ENCODE measurements at places on chromosomes 6 and 20.

DNA sequence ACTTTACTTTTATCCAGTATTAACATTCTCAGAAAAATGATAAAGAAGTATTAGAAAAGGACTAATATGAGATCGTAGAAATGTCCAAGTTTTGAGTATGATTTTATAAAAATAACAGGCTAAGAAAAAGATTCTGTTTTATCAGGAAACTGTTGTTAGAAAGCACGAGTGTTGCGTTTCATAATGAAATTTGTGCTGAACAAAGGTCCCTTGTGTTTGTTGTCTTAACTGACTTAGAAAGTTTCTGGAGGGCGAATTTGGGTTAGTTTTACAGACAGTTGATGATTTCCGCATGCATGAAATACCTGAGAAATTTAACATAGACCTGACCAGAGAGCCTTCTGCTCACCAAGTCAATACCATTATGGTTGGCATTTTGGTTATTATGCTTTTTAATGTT is 136.0 kb downstream of the FNDC1 start:
- no peak for DNase-seq

DNA sequence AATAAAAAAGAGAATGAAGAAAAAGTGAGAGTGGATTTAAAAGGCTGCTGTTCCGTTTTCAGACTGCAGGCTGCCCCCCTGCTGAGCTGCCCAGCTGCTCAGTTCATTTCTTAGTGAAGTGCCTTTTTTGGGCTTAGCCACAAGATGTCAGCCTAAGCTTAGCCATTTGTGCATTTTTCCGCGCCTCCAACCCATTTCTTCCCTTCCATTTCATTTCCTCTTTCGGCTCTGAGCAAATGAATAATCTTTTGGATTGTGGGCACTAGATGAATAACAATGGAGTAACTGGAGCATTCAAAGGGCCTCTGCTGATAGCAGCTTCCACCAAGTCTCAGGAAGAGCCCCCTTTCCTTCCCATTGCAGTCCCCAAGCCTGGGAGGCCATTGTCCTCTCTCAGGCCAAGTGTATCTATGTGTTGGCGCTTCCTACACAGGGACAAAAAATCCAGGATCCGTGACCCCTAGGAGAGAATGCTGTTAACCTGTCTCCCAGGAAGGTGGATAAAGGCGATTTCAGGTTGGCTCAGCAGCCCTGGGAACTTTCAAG is 83.5 kb upstream of the SPTLC3 start:
- DNase-seq, result peak; percentile 3

- DNase-seq, result peak; percentile 23
Observed at GRCh38 chr20:62716198-62716940, 7.7 kb downstream of the NTSR1 start.

DNA sequence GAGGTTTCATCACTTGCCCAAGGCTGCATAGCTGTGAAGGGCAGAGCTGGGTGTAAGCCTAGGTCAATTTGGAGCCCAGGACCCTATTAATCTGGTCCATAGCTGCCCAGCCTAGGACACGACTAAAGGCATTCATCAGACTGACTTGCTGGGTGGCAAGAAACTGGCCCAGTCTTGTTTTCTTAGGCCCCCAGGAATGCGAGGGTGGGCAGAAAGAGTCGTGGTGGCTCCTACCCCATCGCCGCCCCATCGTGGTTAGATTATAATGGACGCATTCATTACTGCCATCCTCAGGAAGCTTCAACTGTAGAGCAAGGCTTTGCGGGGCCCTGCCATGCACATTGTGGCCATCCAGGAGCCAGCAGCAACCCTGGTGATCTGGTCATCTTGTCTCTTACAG is 16.1 kb downstream of the DYNLRB1 start:
- DNase-seq, result no peak

DNA sequence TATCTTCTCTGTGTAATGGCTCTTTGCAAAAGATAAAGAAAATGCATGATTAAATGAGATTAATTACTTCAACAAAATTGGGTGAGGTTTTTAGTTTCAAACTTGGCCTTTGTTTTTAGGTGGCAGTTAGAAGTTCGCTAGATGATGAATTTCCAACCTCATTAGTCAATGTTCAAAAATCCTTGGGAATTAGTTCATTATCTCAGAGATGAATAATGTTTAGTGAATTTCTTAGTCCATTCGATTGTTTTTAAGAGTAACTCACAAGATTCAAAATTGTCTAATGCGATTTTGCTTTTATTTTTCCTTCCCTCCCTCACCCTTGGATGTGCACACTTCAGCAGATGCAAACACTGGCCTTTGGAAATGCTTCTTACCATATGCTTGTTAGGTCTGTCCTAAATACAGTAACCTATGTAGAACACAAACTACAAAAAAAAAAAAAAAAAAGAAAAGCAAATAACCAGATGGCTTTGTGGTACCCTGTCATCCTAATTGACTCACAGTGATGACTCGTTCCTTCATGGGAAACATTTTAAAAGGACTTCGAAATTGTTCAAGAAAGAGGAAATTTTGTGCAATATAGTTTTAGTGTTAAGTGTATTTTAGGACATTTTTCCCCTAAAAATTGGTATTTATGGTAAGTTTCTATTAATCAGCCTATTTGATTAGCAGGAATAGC is 66.7 kb downstream of the FAM229B start:
- DNase-seq, result no peak

DNA sequence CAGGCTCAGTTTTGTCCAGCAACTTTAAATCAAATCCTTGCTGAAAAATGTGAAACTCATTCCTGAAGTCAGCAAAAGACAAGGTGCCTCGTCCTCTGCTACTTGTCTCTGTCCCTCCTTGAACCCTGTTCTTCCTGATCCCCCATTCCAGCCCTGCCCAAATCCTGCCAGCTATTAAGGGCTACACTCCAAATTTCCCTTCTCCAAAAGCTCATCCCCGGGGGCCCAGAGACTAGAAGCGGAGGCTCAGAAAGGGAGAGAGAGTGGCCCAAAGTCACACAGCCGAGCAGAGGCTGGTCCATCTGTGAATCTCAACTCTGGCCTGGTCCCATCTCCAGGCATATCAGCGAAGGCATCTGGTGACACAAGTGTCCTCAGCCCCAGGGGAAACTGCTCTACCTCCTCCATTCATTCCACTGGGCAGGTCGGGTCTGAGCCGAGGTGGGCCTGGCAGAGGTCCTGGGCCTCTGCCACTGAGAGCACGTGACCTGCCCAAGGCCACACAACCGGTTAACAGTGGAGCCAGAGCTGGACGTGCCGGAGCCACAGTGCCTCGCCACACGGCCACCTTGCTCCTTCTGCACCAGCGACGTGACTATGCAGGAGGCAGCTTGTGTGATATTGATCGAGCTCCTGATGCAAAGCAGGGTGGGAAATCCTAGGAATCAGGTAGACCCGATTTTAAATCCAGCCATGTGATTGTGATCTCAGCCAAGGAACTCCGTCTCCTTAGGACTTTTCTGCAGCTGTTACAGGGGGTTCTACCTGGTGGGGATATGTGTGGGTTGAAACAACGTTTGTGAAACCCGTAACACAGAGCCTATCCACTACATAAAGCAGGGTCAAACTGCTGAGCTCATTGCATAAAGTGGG is 28.6 kb downstream of the NOL4L start:
- no peak for DNase-seq

DNA sequence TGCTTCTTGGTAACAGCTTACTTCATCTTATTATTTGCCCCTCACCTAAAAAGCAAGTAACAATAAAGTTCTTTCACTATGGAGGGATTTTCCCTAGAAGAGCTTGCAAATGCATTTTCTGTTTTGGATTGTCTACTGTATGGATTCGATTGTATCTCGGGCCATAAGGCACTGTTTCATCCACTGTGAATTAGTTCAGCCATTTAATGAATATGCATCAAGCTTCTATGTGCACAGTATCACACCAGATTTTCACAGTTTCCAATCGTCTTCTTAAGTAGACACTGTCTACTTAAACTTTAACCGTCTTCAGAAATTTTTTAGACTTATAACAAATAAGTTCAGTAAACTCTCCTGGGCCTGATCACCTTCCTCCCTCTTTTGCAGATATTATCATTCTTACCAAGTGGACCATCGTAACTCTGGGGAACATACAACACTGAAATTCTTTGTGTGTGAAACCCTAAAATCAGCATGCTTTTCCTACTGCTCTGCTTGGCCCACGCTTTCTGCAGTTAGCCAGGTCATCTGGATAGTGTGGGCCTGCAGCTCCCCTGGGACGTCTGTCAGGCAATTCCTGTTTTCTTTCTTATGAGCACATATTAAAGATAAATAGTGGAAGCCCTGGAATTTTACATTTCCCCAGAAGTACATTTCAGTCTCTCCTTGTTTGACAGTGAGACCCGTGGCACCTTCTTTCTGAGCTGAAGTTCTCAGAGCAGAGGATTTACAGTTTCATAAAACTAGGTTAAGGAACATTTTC is 136.5 kb upstream of the PDE10A start:
- DNase-seq, result no peak

DNA sequence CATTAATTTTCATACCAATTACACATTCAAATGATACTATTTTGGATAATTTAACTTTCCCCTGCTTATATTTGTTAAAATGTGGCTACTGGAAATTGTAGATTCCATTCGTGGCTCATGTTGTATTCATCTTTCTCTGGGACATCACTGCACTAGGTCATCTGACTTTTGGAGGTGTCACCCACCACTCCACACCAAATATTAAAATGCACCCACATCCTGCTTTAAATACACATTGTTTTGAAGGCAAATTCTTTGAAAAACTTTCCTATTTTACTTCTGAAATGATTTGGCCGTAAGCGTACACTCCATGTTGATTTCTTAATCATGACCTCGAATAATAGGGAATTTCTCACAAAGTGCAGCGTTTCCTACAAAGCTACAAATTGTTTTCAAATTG is 8.7 kb upstream of the RBM38 start:
- DNase-seq, result no peak

DNA sequence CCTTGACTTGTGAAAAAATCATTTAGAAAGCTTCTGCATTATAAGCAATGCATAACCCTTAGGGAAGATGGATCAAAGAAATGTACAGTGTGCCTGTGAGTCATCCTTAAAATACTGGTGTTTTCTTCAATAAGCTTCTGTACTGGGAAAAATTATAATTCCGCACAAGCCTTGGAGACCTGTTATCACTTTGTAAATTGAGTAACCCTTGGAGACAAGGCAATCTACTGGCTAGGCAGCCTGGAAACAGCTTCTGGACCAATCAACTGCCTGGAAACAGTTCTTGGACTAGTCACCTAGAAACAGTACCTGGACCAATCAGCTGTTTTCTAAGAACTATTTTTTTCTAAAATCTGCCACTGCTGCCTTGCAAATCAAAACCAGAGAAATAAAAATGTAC is 25.8 kb upstream of the RNGTT start:
- no peak for DNase-seq

DNA sequence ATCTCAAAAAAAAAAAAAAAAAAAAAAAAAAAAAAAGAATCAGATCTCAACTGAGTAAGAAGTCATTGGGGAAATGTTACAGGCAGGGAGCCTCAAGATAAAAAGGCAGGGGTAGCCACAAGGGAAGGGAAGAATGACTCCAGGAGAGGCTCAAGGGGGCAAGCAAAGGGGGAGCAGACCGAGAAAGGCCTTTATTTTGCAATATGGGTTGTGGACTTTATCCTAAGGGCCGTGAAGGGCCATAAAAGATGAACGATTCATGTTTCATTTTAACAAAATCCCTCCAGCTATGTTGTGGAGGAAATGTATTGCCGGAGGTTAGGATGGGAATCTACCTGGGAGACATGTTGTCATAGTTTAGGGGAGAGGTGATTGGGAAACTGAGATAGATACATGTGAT is 25.8 kb upstream of the SEC63 start:
- DNase-seq, result no peak

- no peak for DNase-seq
Observed at GRCh38 chr6:12324099-12324498, 33.9 kb downstream of the EDN1 start.

DNA sequence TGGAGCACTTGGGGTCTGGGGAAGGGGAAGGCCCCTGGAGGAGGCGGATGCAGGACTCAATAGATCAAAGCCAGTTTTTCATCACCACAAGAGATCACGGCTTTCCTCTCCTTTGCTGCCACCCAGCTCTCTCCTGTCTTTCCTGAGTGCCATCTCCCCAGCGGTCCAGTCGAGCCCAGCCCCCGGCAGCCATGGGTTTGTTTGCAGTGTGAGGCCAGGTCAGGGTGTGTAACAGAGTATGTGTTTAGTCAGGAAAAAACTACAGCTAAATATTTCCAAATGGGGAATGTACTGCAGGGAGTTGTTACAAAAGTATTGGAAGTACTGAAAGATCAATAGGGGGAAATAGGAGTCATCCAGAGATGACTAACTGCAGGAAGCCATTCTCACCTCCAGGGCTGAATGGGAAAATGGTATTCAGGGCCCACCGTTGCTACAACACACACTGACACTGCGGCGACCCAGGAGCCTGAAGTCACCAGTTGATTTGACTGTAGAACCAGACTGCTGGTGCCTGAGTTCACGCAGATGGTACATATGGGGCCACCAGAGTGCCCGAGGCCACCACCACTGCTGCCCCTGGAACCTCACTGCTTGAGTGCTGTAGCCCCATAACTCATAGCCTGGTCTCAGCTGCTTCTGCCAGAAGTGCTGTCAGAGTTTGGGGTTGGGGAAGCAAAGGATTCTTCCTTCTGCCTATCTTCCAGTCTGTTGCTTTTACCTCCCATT is 23.6 kb upstream of the FANCE start:
- DNase-seq, result no peak

DNA sequence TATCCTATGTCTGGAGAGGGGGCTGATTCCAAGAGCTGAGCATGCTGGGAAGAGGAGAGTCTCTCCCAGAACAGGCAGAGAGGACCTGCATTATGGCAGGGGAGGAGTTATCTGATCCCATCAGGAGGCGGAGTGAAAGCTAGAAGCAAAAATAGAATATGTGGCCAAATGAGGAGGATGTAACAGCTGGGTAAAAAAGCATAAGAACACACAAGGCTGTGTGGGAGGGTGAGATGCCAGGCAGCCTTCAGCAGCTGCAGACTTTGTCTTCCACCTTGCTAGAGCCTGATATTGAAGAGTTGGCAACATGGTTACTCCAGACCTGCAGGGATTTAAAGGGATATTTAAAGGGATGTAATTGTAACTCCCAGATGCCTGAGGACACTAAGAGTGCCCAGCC is 167.1 kb downstream of the PTPRT start:
- DNase-seq, result no peak

DNA sequence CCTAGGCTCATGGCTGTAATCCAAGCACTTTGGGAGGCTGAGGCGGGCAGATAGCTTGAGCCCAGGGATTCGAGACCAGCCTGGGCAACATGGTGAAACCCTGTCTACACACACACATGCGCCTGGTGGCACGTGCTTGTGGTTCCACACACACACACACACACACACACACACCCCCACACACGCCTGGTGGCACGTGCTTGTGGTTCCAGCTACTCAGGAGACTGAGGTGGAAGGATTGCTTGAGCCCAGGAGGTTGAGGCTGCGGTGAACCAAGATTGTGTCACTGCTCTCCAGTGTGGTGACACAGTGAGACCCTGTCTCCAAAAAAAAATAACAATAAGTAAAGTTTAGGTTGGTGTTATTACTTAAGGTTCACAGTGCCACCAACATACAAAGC is 165.8 kb downstream of the ZFAND3 start:
- no peak for DNase-seq

GRCh38 chr6:13559968-13560650 is 14.3 kb upstream of the SIRT5 start:
- no peak for DNase-seq

Data from stimulated activated CD4-positive, alpha-beta T cell treated with anti-CD3 and anti-CD28 coated beads, TNF-alpha, amount 100 ng/mL, for 24 hours (primary cell).